GM23248 (cell line): ENCODE measurements at places on chromosomes 1 and 21.

DNA sequence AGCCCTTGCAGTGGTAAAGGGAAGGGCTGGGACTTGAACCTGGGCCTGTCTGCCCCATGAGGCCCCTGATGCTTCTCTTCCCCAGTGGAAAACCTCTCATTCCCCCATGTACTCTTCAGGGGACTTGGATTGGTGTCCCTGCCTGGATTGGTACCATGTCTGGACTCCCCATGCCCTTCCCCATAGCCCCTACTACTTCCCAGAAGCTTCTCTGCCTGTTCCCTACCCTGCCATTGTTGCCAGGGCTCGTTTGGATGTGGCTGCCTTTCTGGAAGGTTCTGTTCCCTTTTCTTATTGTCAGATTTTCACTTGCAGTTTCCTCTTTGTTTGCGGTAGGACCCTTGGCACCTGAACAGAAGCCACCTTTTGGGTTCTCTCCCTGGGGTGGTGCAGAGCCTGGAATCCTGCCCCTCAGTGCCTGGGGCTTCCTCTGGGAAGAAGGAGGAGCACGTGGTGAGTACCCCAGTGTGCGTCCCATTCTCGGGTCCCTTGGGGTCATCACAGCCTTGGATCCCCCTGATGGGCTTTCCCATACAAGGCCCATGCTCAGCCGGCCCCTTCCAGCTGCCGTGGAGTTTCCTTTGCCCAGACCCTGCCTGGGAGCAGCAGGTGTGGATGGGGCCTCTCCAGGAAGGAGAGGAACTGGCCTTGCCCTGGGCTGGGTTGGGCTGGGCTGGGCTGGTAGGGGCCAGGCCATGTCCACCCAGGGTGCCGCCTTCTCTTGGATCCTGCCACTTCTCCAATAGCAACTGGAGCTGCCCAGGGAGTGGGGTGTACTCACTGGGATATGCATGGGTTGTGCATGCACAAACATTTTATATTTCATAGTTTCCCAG, 281.1 kb downstream of the PTPRU start:
- DNase-seq: no peak

DNA sequence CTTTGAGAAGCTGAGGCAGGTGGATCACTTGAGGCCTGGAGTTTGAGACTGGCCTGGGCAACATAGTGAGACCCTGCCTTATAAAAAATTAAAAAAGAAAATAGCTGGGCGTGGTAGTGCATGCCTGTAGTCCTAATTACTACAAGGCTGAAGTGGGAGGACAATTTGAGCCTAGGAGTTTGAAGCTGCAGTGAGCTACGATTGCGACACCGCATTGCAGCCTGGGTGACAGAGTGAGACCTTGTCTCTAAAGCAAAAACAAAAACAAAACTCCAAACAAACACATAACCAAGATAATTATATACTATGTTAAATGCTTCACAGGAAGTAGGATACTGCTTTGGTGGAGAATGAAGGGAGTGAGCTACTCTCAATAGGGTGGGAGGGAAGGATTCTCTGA, 5.4 kb upstream of the PAFAH2 start:
- no peak for DNase-seq

GRCh38 chr1:1969505-1969900, 34.1 kb downstream of the CFAP74 start:
- DNase-seq: no peak

GRCh38 chr1:2532485-2533160, 2.6 kb upstream of the HES5 start:
- no peak for DNase-seq

DNA sequence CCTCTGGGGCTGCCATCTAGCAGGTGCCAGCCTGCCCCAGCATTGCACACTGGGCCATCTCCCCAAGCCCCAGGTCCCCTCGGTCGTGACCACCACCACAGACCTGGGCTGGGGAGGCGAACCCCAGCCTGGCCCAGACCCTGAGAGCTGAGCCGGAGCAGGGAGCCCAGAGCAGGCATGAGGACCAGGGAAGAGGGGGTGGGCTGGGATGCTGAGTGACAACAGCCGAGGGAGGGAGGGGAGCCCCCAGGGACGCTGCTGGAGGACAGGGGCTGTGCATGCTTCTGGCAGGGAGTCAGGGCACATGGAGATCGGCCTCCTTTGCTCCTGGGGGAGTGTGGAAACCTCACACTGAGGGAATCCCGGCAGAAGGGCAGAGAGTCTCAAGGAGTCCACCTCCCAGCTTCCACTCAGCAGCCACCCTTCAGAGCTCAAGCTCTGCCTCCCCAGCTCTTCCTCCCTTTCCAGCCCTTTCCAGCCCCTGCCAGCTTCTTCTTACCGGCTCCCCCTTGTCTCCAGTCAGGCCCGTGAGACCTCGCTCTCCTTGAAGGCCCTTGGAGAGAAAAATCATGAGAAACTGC, 23.7 kb upstream of the PEF1 start:
- DNase-seq: no peak

DNA sequence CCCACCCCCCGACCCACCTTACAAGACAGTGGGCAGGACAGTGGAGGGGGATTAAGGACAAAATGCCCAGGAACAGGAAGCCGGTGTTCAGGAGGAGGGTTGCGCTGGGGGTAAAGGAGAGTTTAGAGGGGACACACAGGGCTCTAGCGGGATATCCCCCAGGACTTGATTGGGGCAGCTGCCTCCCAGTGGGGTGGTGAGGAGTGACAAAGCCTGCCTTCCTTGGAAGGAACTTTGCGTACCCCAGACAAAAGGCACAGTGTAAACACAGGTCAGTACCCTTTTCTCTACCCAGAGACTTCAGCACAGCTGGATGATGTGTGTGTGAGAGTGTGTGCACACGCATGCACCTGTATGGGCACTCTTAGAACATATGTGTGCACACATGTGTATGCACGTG, 51.7 kb upstream of the BCAR3 start:
- DNase-seq: no peak

DNA sequence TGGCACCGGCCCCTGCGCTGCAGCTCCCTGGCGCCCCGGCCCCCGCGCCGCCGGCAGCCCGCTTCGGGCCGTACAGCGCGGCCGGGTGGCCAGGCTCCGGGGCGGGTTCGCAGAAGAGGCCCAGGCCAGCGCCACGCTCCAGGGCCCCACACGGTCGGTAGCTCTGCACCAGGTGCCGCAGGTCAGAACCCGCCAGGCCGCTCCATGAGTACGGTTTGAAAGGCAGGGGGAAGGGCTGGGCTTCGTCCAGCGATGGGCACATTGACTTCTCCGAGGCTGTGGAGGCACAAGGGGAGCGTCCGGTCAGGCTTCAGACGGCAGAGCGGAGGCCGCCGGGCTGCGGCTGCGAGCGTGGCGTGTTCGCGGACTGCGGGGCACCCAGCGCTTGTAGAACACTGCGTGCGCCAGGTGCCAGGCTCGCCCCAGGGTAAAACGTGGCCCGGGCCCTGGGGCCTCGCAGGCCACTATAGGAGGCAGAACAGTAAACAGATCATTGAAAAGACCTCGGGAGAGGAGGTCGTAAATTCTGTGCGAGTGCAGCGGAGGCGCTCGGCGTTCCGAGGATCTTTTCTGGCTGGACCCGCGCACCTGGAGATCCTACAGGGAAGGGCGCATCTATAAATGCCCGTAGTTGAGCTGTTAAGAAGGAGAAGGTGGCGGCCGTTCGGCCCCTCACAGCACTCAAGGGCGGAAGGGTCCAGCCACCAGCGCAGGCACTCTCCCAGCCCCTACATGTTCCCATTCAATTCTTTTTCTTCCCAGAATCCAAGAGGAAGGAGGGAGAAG, 5.7 kb downstream of the GFI1 start:
- DNase-seq: peak; percentile 6

DNA sequence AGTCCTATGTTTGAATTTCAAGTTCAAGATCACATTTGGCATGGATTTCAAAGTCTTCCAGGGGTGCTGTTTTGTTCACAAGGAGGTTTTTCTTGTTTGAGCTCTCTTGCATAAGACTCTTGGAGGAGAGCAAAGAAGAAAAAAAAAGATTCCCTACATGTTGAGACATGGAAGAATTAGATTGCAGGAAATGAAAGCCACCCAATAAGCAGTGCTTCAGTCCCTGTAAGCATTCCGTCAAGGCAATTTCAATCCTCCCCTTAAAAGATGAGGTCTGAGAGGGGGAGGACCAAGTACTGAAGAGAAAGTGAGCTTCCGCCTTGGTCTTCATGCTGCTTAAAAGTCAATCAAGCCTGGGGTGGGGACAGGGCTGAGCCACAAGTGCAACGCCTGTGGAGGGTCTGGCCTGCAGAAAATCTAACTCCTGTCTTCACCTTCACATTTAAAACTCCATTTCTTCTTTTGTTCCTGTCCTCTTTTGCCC, 50.2 kb downstream of the LPAR3 start:
- no peak for DNase-seq

GRCh38 chr1:8659593-8659992, 157.8 kb downstream of the RERE start:
- no peak for DNase-seq

DNA sequence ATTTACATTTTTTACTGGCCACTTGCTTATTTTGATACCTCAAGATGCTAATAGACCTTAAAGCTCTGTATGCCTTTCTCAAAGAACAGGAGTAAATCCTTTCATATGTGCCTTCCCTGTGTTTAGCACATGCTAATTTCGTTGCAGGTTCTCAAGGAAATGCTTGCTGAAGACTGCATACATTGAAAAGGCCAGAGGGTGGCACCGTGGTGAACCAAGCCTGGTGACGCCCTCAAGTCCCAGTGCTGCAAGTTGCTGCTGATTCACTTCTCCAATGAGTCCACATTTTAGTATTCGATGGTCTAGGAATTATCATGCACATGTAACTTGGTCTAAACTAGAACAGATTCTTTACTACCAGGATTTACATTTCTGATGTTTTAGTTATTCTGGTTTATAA, 94.1 kb downstream of the CLDN17 start:
- peak; percentile 79 for DNase-seq

GRCh38 chr1:216739793-216740192, 16.6 kb upstream of the ESRRG start:
- no peak for DNase-seq

GRCh38 chr1:56576880-56577405, 2.4 kb downstream of the PLPP3 start:
- peak; percentile 64 for DNase-seq

- no peak for DNase-seq
These were observed 16.6 kb downstream of the ADARB1 start for GRCh38 chr21:45090966-45091365.

DNA sequence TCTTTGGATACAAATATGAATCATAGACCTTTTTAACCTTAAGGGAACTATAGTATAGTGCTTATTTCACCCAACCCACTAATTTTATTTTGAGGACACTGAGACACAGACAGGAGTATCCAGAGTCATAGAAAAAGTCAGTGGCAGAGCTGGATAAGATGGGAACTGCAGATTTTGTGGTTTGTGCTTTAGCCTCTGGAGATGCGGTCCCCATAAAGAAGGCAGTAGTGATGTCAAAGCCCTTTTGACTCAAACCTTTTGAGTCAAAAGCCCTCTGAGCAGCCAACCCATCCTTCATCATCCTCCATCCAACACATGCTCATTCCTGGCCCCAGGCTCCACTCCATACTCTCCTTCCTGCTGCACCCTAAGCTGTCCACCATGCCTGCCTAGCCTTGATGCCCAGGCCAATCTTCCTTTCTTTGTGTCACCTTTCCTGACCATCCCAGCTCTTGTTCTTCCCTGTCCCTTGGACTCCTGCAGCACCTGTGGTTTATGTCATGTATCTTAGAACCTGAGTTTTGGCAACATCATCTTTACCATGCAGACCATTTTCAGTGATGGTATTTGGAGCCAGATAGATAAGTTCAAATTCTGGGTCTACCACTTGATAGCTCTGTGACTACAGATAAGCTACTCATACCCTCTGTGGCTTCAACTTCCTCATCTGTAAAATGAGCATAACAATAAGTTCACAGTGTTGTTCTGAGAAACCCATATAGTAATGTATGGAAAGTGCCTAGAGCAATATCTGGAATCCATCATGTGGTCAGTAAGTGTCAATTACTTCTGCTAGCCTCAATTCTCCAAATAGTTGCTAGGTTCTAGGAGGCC, 20.1 kb downstream of the SLAMF1 start:
- no peak for DNase-seq

DNA sequence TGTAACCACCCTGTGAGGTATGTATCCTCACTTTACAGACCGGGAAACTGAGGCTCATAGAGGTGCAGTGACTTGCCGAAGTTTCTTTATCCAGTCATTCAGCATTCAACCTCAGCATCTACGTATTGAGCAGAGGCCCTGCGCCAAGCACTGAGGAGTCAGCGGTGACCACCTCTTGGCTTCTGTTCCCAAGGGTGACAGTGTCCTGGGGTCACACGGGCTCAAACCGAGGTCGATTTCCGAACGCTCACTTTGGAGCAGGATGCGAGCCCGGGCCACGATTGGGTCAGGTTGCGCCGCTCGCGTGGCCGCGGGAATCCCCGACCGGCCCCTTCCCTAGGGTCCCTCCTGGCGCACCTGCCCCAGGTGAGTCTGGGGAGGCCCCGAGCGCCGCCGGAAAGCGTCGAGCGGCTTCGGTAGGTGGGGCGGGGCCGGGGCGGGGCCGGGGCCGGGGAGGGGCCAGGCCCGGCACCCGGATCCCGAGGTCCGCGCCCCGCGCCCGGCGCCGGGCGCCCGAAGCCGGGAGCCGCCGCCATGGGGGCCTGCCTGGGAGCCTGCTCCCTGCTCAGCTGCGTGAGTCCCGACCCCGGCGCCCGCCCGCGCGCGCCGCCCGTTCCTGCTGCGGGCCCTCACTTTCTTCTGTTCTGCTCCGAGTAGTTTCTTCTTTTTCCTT, at the start of gene SERINC2:
Gene SERINC2 (plus strand): TSS at position 482 of the 673 bp plus-strand sequence. CDS start 53 bp downstream, at position 535.
- peak; percentile 54 for DNase-seq

DNA sequence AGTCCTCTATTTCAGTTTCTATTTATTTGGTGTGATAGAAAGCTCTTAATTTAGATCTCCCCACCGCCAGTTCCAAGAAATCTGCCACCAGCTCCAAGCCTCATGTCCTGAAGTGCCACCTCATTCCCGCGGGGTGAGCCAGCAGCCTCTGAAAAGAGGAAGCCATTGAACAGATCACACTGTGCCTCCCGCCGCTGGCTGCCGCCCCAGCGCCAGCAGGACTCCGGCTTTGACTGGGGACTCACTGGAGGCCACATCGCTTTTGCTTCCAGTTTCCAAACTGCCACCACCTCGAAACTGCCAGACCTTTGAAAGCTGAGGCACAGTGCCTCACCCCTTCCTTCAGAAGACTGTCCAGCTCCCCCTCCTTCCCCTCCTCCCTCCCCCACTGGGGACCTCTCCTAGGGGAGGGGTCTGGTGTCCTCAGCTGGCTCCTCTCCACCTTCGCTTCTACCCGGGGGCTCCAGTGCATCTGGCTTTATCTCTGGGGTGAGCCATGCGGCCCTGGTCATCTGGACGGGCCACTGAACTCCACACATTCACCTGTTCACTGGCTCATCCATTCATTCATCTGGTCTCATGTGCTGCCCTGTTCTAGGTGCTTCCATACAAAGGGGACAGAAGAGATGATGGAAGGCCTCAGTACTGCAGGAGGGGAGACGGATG, 58.9 kb downstream of the VPS26C start:
- DNase-seq: peak; percentile 63

- peak; percentile 71 for DNase-seq
These were observed 717 bp downstream of the CRYZL1 start for GRCh38 chr21:33640697-33641351.

GRCh38 chr1:55007625-55008024, 8.9 kb downstream of the BSND start:
- peak; percentile 89 for DNase-seq

- no peak for DNase-seq
These were observed 19.3 kb upstream of the UMODL1 start for GRCh38 chr21:42051788-42052187.

- DNase-seq: no peak
These were observed 21.3 kb upstream of the RUNX1 start for GRCh38 chr21:35070436-35070835.

- peak; percentile 96 for DNase-seq
These were observed 23.6 kb upstream of the DNM3 start for GRCh38 chr1:171817511-171818265.
